Activated T-helper 1 cell treated with anti-CD3 and anti-CD28 coated beads, Interleukin-12 subunit alpha, Interleukin-12 subunit beta, Interleukin-2, Interleukin-4 antibody, amounts not matched to agents 30 ng/mL and 10 ng/mL and 1 ng/mL, durations not matched to agents 14 hours and 24 hours and 36 hours (primary cell): ENCODE measurements at places on chromosomes 13 and 19. TPM values are rescaled to one million over a fixed set of nuclear protein-coding genes. Genes with fewer than 3 reads are reported as not detected.

Gene CD79A
- 2.7 and 2.9 TPM in 2 replicates for total RNA-seq

Gene CYP2F1
- not detected in 2 replicates for total RNA-seq

Gene KLHL1
- not detected in 2 replicates for total RNA-seq

Gene NRTN
- 0.23 and 0.44 TPM in 2 replicates for total RNA-seq

Gene FAM216B
- not detected in 2 replicates for total RNA-seq

Gene ZNF540
- total RNA-seq = 0.39 and 0.70 TPM in 2 replicates

Gene ZNF132
- 3.4 and 3.5 TPM in 2 replicates for total RNA-seq

Gene RDH8
- not detected in 2 replicates for total RNA-seq

Gene GDF15
- total RNA-seq = not detected in 2 replicates

Gene SLITRK6
- total RNA-seq = not detected in 2 replicates

Gene ZNF841
- 13.7 and 16.1 TPM in 2 replicates for total RNA-seq

Gene SLC17A7
- 0.16 TPM in 1 of 2 replicates, not detected in the other for total RNA-seq

Gene CGB3
- total RNA-seq = not detected in 2 replicates

Gene SIGLECL1
- total RNA-seq = not detected in 2 replicates

Gene SIGLEC11
- total RNA-seq = not detected in 2 replicates
